ENCODE measurements at places on chromosomes 12 and 14.

GRCh38 chr12:12561371-12562015 is 1.2 kb downstream of the DUSP16 start:
- DNase-seq: peak; percentile 26

GRCh38 chr14:106038263-106038662 is 511.9 kb downstream of the TMEM121 start:
- no peak for DNase-seq

DNA sequence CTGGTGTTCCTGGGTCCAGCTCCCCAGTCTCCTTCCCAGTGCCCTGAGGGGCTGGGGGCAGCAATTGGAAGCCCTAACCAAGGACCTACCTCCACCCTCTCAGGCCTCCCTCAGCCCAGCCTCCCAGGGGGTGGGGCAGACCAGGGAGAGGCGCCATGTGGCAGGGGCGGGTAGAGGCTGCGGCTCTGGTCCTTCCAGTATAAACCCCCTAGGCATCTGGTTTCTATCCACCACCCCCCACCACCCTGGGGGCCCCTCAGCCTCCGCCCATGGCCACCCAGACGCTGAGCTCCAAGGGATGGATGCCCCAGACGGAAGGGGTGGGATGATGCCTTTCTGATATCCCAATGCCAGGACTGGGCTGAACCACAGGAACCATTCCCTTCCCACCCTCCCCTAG is 2.8 kb upstream of the SP7 start:
- no peak for DNase-seq

GRCh38 chr14:59336706-59337105 is 128.5 kb downstream of the GPR135 start:
- no peak for DNase-seq

GRCh38 chr12:104672096-104672445 is 215.3 kb downstream of the CHST11 start:
- DNase-seq: no peak

- no peak for DNase-seq
These were observed 20.9 kb downstream of the SERPINA3 start for GRCh38 chr14:94633121-94633520.

GRCh38 chr12:5745251-5745888 is 199.7 kb downstream of the ANO2 start:
- no peak for DNase-seq

All from stimulated activated naive CD4-positive, alpha-beta T cell treated with Interleukin-2 at 50 U/mL for 16 hours (primary cell).